Activated B cell treated with CpG ODN at 0.5 μM for 24 hours (primary cell): ENCODE measurements at places on chromosomes 3 and 15. TPM values are rescaled to one million over a fixed set of nuclear protein-coding genes. Genes with fewer than 3 reads are reported as not detected.

Gene RASGRF1
- 8.6 and 11.4 TPM in 2 replicates for total RNA-seq

Gene CCR4
- 0.17 and 0.31 TPM in 2 replicates for total RNA-seq

Gene GRAMD2A
- total RNA-seq = not detected in 2 replicates

Gene CYP1A1
- 0.49 and 1.3 TPM in 2 replicates for total RNA-seq

DNA sequence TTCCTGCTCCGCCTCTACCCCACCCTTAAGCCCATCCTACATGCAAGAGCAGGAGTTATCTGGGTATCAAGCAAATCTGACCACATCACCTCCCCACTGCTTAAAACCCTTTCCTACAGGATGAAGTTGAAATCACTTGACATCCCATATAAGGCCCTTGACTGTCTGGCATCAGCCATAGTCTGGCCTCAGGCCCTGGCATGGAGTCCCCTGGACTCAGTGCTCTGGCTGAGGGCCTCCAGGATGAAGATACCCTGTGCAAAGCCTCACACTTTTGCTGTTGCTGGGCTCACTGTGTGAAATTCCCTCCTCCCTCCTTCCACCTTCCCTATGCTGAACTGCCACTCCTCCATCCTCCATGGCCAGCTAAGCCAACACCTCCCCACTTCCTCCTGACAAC lies 65.2 kb upstream of the GLCE start:
- DNase-seq = no peak

DNA sequence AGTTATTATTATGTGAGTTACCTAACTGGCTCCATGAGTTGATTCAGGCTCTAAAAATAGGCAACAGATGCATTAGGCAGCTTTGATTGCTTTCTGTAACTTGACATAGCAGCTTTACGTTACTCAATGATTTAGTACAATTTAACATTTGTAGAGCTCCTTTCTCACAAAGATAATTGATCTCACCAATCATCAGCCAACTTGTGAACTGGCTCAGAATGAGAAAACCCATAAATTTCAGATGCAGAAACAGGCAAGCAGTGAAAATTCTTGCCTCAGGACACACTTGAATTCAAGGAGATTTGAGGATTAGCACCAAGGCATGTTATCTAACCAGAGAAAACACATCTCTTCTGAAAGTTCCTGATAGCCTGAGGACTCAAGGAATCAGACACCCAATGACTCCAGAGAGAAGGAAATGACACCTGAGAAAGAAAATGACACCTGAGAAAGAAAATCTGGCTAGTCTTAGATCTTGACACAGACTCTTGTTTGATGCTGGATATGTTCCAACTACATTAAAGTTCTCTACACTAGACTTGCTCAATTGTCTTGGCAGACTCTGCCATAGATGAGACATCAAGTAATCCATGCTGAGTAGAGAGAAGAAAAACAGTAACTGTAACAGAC lies 315.1 kb upstream of the CBLB start:
- no peak for DNase-seq

DNA sequence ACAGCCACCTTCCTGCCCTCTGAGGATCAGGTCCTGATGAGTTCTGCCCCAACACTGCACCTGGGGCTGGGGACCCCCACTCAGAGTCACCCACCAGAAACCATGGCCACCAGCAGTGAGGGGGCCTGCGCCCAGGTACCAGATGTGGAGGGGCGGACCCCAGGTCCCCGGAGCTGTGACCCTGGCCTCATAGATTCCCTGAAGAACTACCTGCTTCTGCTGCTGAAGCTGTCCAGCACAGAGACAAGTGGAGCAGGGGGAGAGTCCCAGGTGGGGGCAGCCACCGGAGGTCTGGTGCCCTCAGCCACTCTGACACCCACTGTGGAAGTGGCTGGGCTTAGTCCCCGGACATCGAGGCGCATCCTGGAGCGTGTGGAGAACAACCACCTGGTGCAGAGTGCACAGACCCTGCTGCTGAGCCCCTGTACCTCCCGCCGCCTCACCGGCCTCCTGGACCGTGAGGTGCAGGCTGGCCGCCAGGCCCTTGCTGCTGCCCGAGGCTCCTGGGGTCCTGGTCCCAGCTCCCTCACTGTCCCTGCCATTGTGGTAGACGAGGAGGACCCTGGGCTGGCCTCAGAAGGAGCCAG lies 27.0 kb upstream of the SLC28A1 start:
- no peak for DNase-seq

DNA sequence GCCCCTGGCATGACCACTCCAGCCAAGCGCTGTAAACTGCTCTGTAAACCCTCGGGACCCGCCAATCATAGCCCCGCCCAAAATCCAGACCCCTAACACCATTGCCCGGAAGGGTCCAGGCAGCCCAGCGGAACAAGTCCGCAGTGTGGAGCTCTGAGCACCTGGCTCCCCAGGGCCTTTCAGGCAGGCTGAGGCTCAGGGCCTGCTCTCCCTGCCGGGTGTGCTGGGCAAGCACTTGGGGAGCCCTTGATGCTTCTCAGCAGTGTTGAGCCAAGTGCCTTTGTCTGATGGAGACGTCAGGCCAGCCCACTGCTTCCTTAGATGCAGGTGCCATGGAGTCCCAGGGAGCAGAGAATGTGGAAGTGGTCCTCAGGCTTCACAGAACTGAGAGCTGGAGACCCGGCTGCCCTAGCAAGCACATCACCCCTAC lies 106.2 kb downstream of the TLE3 start:
- DNase-seq = no peak
